NCI-H69 (cell line): ENCODE measurements at places on chromosomes 11 and 22.

GRCh38 chr22:27801616-27802345 lies at the start of gene MN1:
Gene MN1 (minus strand): TSS chr22:27801756. CDS start chr22:27800543, 1,213 bp downstream.
- peak; percentile 33 for DNase-seq

DNA sequence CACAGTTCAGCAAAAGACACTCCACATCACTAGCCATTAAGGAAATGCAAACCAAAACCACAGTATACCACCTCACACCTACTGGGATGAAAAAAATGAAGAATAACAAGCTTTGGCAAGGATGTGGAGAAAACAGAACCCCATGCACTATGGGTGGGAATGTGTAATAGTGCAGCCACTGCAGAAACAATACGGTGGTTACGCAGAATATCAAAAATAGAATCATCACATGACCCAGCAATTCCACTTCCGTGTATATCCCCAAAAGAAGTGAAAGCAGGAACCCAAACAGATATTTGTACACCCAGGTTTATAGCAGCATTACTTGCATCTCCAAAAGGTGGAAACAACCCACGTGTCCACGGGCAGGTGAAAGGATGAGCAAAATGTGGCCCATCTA lies 20.8 kb downstream of the CARS1 start:
- no peak for DNase-seq

- DNase-seq = peak; percentile 49
These were observed 31.0 kb downstream of the SIK2 start for GRCh38 chr11:111633248-111633647.

DNA sequence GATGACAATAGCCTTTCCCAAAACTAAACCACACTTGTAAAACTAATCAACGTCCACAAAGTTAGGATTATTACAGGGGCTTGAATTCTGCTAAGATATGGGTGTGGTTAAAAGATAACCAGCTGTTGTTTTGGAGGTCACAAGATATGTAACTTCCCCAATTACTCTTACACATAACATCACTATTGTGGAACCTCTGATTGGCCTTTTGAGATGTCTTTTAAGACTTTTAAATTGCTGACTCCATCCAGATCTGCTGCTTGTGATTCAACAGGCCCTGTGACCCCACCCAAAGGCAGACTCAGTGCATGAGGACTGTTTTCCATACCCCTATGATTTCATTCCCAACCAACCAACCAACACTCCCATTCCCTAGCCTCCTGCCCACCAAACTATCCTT lies 893.9 kb downstream of the OPCML start:
- no peak for DNase-seq

DNA sequence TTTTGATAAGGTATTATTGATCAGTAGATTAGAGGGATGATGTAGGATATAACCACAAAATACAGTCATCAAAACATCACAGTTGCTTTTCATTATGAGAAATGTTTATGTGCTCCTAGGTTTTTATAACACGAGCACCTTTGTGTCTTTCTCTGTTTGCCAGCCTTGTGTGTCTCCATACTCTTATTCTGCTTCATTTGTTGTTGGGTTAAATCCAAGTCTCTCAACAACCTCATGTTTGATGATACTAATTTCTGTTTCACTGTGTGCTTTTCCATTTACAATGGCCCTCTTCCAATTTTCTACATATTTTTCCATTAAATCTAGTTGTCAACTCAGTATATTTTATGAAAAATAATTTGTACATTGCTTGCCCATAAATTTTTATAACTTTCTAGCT lies 107.7 kb upstream of the POU2AF2 start:
- DNase-seq = peak; percentile 74

GRCh38 chr11:6900327-6900999 lies 8.2 kb upstream of the OR2D2 start:
- no peak for DNase-seq

- DNase-seq = no peak
These were observed 16.1 kb downstream of the ARHGAP1 start for GRCh38 chr11:46684367-46684766.

DNA sequence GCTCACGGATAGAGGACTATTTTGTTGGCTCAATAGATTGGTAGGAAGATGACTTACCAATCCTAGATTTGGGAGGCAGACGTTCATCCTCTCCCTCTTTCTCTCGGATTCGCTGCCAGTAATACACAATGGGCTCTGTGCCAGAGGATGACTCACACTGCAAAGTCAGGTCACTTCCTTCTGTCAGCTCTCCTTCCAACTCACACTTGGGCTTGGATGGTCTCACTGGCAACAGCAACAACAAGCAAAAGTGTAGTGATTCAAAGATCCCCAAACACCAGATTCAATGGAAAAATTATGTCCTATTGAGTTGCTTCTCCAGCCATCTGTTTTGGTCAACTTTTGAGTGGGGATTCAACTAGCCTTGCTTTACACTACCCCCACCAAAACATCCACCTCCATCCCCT lies 21.7 kb upstream of the HSPA8 start:
- peak; percentile 88 for DNase-seq

DNA sequence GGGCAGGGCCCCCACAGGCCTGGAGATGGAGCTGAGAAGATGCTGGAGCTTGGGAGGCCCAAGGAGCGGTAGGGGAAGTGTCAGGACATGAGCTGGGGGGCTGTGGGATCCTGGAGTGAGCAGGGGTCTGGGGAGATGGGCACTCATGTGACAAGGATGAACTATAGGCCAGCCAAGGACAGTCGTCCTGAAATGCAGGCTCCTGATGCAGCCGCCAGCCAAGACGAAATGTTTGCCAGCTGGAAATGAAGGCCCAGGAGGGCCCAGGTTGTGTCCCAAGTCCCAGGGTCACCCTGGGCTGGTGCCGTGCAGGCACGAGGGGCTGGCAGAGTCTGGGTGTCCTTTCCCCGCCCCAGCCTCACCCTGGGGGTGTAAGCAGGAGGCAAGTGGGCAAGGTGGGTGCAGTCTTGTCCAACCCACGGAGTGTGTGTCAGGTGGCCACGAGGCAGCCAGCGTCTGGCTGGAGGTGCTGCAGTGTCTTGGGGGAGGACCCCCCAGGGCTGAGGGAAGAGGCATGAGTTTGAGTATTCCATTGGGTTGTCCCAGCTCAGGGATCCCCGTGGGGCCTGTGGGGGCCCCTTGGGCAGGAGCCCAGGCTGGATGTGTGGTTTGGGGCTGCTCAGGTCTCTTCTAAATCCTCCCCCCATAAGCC lies 21.4 kb downstream of the MRGPRG start:
- no peak for DNase-seq

DNA sequence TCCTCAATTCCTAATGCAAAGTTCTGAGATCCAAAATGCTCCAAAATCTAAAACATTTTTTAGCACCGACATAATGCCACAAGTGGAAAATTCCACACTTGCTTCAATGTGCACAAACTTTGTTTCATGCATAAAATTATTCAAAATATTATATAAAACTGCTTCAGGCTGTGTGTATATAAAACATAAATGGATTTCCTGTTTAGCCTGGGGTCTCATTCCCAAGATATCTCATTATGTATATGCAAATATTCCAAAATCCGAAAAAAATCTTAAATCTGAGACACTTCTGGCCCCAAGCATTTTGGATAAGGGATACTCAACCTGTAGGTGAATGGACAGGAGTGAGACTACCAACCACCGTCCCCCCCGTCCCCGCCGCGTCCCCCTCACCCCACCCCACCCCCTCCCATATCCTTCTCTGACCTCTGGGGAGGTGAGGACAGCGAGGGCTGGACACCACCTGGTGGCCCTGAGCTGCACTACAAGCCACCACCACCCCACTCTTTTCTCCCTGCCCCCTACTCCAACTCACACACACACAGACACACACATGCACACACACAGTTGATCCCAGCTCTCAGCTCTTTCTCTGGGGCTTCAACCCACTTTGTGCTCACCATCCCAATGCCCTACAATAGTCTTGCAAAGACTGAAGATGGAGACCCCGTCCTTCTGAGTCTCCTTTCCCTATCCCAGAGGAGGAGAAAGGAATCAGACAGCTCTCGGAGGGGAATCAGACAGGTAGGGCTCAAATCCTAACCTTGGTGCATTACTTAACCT lies 101.0 kb downstream of the PDE2A start:
- DNase-seq = peak; percentile 66
